CMK (cell line): ENCODE measurements at places on chromosomes 12 and 14.

GRCh38 chr12:29655861-29656260, 127.9 kb downstream of the TMTC1 start:
- DNase-seq, result no peak

DNA sequence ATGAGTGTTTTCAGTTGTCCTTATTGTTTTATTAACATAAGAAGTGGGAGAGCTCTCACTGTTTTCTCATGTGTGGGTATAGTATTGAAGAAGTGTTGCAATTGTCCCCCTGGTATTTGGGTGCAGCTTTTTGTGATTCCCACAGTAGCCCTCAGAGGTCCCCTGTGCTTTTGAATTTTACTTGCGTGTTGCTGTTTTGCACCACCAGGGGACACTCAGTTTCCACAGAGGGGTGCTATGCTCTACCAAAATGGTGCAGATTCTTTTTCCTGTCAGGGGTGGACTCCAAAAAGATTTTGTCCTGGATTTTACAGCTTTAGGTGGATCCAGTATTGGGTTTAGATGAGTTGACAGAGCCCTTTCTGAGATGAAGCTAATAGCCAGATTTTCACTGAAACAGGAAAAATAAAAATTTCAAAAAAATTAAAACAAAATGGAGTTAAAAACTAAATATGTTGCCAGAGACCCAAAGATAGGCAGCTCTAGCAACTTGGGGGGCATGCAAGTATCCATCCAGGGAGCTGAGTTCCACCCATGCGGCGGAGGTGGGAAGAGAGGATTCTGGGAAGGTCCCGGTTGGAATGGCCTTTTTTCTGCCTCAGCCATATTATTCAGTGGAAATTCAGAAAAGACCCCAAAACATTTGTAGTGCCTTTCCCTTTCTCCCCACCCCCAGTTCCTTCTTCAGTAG, 50.2 kb downstream of the TTLL5 start:
- DNase-seq, result no peak

GRCh38 chr14:104604458-104605449, at the start of gene TMEM179:
TSS of gene TMEM179 (minus strand) at chr14:104604772. CDS start at chr14:104604741, 31 bp downstream.
- no peak for DNase-seq

DNA sequence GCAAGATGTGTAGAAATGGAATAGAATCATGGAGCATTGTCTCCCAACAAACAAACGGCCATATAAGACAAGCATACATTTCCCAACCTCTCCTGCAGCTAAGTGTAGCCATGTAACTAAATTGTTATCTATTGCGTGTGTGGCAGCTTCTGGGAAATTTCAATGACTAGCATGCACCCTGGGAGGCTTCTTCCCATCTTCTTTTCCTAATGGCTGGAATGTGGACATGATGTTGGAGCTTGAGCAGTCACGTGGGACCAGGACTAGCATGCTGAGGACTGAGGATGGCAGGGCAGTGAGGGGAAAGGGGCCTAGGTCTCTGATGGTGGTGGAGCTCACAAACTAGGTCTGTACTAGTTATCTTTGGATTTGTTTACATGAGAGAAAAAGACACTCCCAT, 21.7 kb upstream of the CTDSP2 start:
- DNase-seq, result no peak

GRCh38 chr14:75175677-75176141, 703 bp downstream of the TMED10 start:
- no peak for DNase-seq

GRCh38 chr14:39324097-39324496, 90.4 kb downstream of the MIA2 start:
- DNase-seq, result no peak

DNA sequence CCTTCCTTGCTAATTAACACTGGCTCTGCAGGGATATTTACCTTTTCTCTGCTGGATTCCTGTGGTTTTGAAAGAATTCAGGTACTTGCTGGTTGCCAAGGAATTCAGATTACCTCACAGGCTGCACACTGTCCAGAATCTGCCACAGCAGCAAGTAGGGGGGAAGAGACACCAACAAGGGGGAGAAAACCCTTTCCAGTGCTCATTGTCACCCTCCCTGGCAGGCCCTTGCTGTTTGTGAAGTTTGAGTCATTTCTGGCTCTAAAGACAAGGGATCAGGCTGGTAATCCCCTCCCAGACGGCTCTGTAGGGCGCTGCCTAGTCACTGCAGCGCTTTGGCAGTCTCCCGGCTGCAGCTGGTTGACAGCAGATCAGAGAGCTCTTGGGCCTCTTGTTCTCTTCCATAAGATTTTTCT, 50.8 kb downstream of the TTLL5 start:
- no peak for DNase-seq

DNA sequence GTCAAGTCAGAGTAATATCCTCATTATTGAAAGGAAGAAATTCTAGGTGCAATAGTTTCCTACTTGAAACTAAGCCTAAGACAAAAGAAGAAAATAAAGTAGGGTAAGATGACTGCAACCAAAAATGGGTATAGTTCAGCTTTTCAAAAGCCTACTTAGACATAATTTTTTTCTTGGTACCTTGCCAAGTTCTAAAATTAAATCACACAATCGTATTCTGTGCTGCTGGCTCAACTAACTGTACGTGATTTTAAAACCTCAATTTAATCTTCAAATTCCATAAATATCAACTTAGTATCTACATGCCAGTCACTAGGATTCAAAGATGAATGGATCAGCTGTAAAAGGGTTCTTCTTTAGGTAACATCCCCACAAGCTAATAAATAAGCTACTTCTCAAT, 56.9 kb downstream of the SCAF11 start:
- DNase-seq, result no peak

DNA sequence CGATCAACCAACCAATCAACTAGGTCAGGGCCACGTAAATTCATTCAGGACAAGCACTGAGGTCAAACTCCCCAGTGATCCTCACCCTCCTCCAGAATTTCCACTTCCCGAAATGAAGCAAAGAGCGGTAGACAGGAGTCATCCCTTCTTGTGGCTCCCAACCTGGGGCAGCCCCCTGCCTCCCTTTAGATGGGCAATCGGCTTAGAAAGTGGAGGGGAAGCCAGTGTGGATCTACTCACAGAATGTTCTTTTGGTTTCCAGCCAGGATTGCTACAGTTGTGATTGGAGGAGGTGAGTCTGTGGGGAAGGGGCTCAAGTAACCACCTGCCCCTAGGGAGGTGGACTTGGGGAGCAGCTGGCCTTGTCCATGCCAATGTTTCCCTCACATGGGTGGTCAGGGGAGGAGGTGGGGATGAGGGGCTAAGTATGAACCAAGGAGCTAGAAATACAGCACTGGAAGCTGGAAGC, 4.1 kb downstream of the IFI27 start:
- DNase-seq, result no peak

- DNase-seq, result no peak
Measured at GRCh38 chr14:104547998-104548700, 31.4 kb upstream of the C14orf180 start.

GRCh38 chr12:82994117-82994516, 307.4 kb downstream of the TMTC2 start:
- DNase-seq, result no peak

GRCh38 chr12:40745386-40745785, 53.1 kb downstream of the CNTN1 start:
- no peak for DNase-seq

DNA sequence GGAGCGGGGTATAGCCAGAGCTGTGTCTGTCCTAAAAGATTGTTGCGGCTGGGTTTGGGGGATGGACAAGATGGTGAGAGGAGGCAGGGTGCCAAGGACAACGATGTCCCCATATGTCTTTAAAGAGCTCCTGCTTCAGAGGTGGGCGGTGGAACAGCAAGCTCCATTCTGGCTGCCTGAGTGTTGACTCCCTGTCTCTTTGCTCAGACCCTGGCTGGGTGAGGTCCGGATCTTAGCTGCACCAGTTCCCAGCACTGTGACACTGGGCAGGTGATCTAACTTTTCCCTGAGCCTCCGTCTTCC, 8.3 kb upstream of the WSCD2 start:
- DNase-seq, result no peak

DNA sequence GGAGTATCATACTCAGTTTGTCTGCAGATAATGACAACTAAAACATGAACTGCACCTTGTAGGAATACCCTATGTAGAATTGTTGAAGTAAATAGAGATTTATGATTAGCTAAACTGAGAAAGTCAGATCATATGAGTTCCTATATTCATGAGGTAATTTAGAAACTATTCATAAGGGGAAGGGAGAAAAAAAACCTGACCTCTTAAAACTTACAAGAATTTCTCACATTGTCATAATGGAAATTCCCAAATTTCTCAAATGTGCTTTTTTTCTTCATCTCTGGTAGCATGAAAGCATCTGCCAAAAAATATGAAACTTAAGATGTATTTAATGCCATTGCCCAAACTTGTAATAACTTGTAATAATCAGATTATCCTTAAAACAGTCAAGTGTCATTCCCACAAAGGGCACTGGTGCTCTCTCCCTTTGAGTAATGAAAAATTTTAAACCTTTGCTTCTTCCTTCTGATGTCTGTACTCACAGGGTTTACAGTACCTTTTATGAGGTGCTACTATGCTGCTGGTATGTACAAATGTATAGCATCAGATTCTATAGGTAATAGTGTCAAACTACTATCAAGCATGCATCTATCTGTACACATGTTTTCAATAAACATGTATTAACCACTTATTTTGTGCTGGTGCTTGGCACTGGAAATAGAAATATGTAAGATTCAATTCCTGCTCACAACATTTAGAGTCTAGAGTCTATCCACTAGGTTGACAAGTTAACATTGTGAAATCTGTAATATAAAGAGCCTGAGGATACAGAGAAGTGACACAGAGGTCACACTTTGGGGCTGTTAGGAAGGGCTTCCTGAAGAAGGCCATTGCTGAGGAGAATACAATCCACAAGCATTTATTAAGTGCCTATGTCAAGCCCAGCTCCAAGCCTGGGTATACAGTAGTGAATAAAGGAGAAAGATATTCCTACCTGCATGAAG, 17.4 kb upstream of the DRAM1 start:
- DNase-seq, result no peak

GRCh38 chr14:53193193-53193592, 40.1 kb upstream of the DDHD1 start:
- no peak for DNase-seq

GRCh38 chr14:102335163-102335562, 15.6 kb downstream of the ZNF839 start:
- no peak for DNase-seq

- DNase-seq, result no peak
Measured at GRCh38 chr12:8987163-8987562, 2.2 kb upstream of the KLRG1 start.

DNA sequence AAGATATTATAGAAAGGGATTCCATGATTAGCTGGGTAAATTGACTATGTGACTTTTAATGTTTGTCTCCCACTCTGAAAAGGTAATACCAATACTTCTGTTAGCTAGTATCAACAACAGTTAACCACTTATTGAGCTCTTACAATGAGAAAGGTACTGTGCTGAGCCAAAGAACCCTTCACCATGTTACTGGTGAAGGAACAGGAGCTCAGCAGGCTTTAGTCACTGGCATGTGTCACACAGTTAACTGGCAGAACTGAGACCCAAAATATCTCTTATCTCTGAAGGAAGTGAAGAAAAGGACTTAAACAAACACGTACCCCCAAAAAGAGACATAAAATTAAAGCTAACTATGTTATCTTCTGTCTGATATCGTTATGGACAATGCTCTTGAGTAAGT, 170.6 kb downstream of the MED13L start:
- DNase-seq, result no peak

DNA sequence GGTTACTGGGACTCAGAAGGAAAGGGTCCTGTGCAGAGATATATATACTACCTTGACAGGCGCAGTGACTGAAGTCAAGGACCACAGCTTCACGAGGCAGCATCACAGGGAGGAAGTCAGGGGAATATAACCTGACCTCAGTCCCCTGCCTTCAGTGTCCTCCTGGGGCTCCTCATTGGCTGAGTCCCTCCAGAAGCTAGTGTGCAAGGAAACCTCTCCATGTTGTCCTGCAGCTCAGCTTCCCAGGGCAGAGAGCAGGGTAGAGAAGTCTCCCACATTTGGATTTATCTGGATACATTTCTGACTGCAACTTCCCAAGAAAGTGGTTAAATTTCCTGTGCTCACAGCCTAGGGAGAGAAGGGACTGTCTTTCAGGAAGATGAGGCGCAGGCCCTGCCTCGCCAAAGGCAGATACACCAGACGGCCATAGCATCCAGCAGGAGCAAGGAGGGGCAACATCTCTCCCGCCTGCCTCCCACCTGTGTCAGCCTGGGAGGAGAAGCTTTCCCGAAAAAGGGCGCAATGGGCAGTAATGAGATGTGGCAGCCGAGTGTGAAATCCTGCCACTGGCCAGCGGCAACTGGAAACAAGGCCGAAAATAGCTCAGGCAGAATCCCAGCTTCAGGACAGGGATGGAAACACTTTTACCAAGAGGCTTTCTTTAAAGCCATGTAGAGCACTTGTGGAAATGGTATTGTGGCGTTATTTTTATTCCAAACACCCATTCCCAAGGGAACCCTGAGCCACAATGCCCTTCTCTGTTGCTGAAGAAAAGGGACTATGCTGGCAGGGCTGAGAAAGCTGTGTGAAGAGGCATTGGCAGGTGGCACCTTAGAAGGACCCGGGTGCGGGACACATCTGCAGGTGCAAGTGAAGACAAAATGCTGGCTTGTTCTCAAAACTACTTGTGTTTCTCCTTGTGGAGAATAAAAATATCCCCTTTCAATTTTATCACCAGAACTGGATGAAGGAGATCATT, 54.9 kb upstream of the HIF1A start:
- no peak for DNase-seq

DNA sequence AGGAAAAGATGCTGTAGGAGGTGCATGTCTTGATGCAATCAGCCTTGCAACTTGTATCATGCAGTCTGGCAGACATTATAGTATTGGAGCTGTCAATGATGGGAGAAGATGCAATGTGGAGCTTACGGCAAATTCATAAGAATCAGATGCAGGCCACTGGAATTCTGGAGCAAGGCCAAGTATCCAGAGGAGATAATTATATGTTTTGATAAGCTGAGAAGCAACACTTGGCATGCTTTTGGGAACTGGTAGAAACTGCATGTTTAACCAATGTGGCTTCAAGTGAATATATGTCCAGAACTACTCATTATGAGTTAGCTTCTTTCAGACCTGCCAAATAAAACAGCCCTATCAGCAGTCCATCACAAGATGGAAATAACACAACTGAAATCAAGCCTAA, 249.1 kb upstream of the PPFIA2 start:
- no peak for DNase-seq

DNA sequence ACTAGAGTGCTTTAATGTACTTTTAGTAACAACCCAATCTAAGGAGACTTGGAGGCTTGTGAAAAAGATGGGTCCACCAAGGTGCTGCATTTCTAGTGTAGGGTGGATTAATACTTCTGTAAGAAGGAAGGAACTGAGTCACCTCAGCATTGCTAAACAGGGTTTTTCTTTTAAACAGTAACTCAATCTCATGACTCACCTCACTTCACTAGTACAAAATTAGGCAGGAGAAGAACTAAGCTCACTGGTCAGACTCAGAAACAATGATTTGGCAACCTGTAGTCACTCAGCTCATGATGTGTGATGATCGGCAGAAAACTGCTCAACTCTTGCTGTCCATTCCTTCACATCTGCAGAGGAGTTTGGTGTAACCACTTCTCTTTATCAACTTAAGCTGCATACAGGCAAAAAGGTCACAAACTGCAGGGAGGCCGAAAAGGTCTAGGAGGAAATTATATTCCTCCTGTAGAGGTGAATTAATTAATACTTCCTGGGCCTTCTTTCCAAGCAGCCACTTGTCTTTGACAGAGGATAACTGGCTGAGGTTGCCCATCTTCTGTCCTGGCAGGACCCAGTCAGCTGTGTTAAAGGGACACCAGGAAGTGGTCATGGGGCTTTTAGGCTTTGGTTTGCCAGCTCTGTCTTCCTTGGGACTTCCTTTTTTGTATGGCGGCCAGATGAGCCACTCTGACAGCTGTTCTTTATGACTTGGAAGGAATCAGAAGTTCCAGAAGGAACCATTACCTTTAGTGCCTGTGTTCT, 466.9 kb downstream of the FUT8 start:
- DNase-seq, result peak; percentile 5
